ENCODE measurements at places on chromosomes 12 and 14.
A peak's percentile ranks its signal among the peaks of the same experiment; 100 is the strongest.

DNA sequence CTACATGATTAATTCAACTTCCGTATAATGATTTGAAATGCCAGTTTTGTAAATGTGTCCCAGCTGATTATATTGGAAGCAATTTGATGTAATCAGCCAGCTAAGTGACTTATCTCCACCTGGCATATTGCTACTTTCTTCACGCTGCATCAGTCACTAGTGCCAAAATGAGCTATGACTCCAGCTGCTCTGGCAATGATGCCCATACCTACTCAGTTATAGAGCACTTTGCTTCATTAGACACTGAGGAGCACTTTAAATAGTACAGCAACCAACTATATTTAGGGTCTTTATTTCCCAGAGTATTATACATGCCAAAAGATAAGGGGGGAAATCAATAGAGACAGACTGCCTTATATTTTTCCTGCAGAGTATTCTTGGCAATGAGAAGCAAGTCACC is 67.9 kb upstream of the LIN7A start:
- DNase-seq: no peak

DNA sequence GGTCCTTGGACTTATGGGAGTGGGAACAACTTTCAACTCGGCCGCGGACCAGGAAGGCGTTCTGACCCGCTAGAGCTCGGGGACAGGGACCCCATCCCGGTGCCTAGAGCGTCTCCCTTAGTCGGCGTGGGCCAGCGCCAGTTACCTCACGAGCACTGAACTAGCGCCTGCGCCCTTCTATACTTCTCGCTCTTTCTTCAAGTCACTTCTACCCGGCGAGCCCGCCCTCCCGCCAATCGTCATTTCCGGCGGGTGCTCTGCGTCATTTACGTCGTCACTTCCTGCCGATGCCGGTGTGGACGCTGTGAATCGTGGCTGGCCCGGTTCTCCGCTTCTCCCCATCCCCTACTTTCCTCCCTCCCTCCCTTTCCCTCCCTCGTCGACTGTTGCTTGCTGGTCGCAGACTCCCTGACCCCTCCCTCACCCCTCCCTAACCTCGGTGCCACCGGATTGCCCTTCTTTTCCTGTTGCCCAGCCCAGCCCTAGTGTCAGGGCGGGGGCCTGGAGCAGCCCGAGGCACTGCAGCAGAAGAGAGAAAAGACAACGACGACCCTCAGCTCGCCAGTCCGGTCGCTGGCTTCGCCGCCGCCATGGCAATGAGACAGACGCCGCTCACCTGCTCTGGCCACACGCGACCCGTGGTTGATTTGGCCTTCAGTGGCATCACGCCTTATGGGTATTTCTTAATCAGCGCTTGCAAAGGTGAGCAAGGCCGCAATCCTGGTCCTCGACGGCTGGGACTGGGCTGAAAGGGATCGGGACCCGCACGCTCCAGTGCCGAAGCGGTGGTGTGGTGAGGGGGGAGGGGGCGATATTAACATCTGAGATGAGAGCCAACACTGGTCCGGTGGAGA is at the start of gene STRAP:
TSS of gene STRAP (plus strand) at position 270 of the 854 bp plus-strand sequence. CDS start at position 591, 321 bp downstream.
- peak; percentile 95 for DNase-seq

DNA sequence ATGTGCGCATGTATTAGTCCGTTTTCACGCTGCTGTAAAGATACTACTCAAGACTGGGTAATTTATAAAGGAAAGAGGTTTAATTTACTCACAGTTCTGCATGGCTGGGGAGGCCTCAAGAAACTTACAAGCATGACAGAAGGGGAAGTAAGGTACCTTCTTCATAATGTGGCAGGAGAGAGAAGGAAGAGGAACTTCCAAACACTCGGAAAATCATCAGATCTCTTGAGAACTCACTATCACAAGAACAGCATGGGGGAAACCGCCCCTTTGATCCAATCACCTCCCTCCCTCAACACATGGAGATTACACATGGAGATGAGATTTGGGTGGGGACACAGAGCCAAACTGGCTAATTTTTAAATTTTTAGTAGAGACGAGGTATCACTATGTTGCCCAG is 41.8 kb upstream of the SNX6 start:
- no peak for DNase-seq

GRCh38 chr12:62211510-62211909 is 48.7 kb upstream of the USP15 start:
- DNase-seq: no peak

- no peak for DNase-seq
Measured at GRCh38 chr14:101561145-101561896, at the start of gene DIO3. Gene DIO3 (plus strand): TSS chr14:101561495.

- DNase-seq: no peak
Measured at GRCh38 chr12:106359646-106360399, 2.3 kb downstream of the POLR3B start.

- DNase-seq: no peak
Measured at GRCh38 chr12:104095289-104095688, 31.0 kb downstream of the HCFC2 start.

- no peak for DNase-seq
Measured at GRCh38 chr12:111275308-111275707, 93.6 kb downstream of the PHETA1 start.

DNA sequence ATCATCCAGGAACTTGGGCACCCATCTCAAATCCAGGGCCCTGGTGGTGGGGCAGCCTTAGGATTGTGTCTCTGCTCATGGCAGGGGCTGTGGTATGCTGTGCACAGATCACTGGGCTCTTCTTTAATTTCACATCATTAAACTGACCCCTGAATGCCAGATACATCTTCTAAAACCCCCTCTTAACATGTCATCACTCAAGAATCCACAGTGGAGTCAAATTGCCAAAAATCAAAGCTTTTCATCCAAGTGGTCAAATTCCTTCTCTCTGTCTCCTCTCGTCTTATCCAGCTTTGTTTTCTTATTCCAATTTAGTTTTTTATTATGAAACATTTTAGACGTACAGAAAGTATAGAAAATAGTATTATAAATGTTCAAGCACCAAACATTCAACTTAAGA is 97.5 kb downstream of the ADCK1 start:
- DNase-seq: no peak

DNA sequence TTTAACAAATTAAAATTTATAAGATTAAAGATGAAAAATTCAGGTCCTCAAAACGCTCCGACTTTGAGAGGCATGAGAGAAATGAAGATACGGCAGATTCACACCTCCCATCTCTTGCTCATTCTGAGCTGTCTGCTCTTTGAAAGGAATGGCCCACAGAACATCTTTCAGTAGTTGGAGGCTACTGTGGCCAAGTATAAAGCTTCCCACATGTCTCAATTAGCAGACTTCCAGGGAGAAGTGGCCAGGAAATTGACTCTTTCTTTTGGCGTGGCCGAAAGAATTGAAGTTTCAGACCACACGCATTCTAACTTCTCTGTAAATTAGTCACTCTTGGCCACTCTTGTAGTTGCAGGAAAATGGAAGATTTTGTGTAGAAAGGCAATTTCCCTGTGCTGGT is 129.2 kb downstream of the DIP2B start:
- peak; percentile 78 for DNase-seq

DNA sequence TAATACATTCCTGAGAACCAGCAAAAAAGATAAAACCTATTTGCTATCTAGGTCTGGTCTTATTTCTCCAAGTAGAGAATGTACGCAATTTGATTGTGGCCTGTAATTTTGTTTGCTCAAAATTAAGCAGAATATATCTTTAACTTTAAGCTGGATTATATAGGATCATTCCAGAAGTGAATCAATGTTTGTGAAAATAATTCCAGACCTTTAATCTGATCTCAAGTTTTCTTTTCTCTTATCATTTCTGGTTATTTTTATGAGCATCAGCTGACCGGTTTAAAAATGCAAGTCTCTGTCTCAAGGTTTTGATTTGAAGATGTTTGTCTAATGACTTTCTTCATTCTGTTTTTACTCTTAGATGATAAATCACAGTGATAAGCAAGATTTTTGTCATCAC is 997.9 kb upstream of the FLRT2 start:
- DNase-seq: no peak

GRCh38 chr12:16563504-16563903 is 42.5 kb downstream of the LMO3 start:
- DNase-seq: no peak

GRCh38 chr14:51261151-51261550 is 21.1 kb downstream of the TMX1 start:
- DNase-seq: no peak
